ENCODE measurements at places on chromosomes 4 and X. TPM values are rescaled to one million over a fixed set of nuclear protein-coding genes. Genes with fewer than 3 reads are reported as not detected.

The LRP2BP gene
- total RNA-seq: 0.15 TPM

The TAF7L gene
- total RNA-seq: not detected

The TRIM2 gene
- 0.91 TPM for total RNA-seq

The ETDB gene
- total RNA-seq: not detected

The MTCP1 gene
- 25.1 TPM for total RNA-seq

The CTAG2 gene
- total RNA-seq: not detected

The CD99 gene
- total RNA-seq: 267 TPM

The SSX3 gene
- total RNA-seq: not detected

The LIMCH1 gene
- 40.0 TPM for total RNA-seq

The IL1RAPL1 gene
- not detected for total RNA-seq

The AMTN gene
- total RNA-seq: not detected

The ARHGAP36 gene
- not detected for total RNA-seq

The MAP3K15 gene
- total RNA-seq: 2.2 TPM

The PTCHD1 gene
- not detected for total RNA-seq

The CDX4 gene
- not detected for total RNA-seq

The INTU gene
- 2.0 TPM for total RNA-seq

The SLC26A1 gene
- total RNA-seq: 0.38 TPM

The SORCS2 gene
- 5.6 TPM for total RNA-seq

The MFAP3L gene
- total RNA-seq: 5.7 TPM

The PNMA3 gene
- 0.27 TPM for total RNA-seq

The SSX2B gene
- total RNA-seq: not detected

The QRFPR gene
- total RNA-seq: not detected

The ETDA gene
- not detected for total RNA-seq

Data from A549 treated with ZK216348 at 1 μM for 4 hours (cell line).